Stimulated activated CD4-positive, alpha-beta T cell treated with anti-CD3 and anti-CD28 coated beads, Interleukin-1b, Interleukin-23, amount 100 ng/mL, for 4 hours (primary cell): ENCODE measurements at places on chromosomes 4 and X.

GRCh38 chrX:110002300-110003166 lies at the start of gene TMEM164:
TMEM164 (plus strand) TSS chrX:110003114; CDS start chrX:110003775, 661 bp downstream.
- DNase-seq = peak; percentile 72

GRCh38 chrX:43745938-43746721 lies 90.0 kb downstream of the MAOA start:
- no peak for DNase-seq

DNA sequence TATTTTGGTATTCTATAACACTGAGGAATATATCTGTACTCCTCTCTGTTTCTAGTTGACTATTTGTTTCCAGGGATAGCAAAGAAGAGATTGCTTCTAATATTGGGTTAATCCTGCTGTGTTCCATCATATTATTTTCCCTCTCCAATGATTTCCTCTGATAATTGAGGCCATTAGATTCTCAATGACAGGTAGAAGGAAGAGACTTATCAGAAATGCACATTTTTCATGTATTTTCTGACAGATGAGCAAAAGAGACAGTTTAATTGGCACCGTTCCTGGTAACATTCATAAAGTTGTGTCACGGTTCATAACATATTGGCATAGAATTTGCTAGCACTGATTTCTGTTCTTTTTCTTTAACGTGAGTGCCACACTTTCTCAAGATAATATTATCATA lies 58.2 kb downstream of the NRK start:
- no peak for DNase-seq

GRCh38 chrX:36856849-36857248 lies 151.3 kb upstream of the FAM47C start:
- no peak for DNase-seq

GRCh38 chr4:6957994-6958393 lies 48.4 kb downstream of the TBC1D14 start:
- DNase-seq = no peak

DNA sequence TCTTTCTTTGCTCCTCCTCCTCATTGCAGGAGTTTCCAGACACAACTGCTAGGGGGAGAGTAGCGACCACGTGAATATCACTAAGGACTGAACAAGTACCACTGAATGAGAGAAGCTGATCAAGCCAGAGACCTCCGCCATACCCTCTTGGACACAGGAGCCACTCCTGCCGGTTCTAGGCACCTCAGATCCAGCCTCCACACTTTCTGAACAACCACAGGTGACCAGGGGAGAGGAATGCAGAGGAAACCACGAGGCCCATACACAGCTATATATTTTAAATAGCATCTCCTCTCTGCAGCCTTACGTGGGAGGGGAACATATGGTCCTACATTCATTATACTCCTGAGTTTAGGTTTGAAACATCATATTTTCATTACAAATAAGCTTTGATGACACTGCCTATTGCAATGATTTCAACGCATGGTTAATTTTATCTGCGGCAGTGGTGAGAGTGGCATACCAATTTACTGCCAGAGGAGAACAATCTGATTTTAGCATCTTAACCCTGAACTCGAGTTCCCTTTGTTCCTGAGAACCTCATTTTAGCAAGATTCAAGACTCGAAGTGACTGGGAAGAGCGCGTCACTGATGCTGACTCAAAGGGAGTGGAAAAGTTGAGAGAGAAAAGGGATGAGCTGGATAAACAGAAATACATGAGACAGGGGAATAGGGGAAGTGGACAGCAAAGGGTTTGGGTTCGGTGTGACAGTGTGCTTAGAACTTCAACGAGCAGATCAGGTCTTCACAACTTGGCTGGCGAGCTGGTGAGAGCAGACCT lies 231.7 kb upstream of the PPARGC1A start:
- DNase-seq = no peak

- no peak for DNase-seq
Observed at GRCh38 chr4:110540982-110541451, 65.1 kb downstream of the ENPEP start.

GRCh38 chr4:53840643-53841042 lies 223.8 kb downstream of the CHIC2 start:
- no peak for DNase-seq

DNA sequence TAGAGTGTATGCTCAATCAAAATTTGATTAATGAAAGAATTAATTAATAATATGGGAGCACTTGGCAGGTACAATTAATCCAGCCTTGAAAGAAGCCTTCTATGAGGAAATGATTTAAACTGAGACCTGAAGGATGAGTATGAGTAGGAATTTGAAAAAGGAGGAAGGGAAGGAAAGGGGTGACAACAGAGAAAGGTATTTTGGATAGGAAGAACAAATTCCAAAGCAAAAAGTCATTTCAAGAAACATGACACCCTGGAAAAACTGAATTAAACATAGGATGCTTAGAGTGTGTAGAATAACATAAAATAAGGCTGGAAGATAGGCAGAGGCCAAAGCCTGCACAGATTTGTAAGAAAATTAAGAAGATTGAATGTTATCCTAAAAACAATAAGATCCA lies 29.6 kb downstream of the PHOX2B start:
- no peak for DNase-seq

DNA sequence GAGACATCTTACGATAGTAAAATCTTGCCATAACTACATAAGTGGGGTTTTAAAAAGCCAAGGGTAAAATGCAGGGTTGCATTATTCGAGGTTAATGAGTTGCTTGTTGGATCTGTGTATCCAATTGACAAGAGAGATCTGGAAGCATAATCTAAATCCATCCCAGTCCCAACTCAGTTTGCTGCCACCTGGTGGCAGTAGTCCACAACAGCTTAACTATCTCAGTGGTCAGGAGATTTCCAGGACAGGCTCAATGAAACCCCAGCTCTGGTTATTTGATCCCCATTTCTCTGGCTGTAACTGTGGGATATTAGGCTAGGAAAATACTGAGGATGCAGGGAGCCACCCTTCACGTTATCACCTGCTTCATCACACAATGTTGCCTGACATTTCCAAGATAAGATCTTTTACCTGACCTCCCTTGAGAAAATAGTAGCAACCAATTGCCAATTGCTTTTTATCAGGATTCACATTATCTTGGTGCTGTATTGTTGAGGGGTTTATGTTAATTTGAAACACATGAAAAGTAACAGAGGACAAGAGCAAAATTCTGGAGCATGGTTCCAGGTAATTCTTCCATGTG lies 88.2 kb upstream of the TNIP3 start:
- peak; percentile 45 for DNase-seq

DNA sequence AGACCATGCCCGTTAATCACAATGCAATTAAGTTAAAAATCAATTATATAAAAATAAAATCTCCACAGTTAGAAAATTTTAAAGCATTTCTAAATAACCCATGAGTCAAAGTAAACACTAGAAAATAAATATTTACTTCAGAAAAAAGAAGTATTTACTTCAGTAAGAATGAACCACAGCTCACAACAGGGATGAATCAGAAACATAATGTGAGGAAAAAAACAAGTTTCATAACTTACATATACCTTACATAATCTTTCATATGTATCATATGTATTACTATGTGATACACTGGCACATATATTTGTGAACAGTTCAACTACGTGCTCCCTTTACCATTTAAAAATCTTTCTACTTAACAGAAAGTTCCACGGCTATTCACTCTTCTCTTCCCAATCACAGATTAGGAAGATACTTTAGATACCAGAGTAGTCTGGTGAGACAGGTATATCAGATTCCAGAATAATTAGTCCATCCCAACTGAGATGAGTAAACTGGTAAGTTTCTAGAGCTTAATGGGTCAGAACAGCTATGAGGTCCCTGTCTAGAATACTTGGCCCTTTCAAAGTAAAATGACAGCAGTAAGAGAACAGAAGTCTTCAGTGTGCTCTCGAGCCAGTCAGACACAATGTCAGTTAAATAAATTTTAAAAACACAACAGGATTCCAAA lies 70.3 kb downstream of the SH3RF1 start:
- no peak for DNase-seq

- DNase-seq = peak; percentile 41
Observed at GRCh38 chr4:145956288-145956890, 17.8 kb upstream of the ZNF827 start.

- DNase-seq = no peak
Observed at GRCh38 chr4:40427128-40427527, 92.0 kb downstream of the CHRNA9 start.

GRCh38 chr4:37441231-37442061 lies 196.9 kb downstream of the NWD2 start:
- DNase-seq = no peak

DNA sequence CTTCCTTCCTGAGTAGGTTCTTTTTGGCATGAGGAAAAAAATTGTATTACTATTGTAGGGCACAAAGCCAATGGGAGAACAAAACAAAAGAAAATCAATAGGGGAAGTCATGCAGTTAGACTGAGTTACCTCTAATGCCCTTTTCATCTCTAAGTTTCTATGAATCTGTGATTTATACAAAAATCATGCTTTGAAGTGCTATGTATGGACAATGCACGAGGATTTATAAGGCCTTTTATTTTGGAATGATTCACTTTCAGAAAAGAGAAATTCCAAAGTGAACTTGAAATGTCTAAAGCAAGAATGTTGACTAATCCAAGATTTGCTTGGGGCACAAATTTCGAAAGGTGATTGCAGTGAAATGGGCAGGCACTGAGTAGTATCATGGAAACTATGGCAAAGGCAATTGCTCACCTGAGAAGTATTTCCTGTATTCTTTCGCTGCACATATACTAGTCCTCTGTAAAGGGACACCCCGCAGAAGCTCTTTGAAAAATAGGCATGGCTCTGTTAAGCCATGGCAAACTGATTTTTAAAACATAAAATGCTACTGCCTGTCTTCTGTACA lies 52.8 kb downstream of the ADGRG4 start:
- no peak for DNase-seq

DNA sequence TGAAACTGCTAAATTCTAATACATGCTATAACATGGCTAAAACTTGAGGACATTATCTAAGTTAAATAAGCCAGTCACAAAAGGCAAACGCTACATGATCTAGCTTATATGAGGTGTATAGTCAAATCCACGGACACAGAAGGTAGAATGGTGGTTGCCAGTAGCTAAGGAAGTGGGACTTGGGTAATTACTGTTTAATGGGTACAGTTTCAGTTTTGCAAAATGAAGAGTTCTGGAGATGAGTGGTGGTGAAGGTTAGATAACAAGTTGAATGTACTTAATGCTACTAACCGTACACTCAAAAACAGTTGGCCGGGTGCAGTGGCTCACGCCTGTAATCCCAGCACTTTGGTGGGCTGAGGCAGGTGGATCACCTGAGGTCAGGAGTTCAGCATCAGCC lies 644.5 kb upstream of the DIPK2B start:
- no peak for DNase-seq

- no peak for DNase-seq
Observed at GRCh38 chr4:112142182-112142581, 3.1 kb upstream of the FAM241A start.

DNA sequence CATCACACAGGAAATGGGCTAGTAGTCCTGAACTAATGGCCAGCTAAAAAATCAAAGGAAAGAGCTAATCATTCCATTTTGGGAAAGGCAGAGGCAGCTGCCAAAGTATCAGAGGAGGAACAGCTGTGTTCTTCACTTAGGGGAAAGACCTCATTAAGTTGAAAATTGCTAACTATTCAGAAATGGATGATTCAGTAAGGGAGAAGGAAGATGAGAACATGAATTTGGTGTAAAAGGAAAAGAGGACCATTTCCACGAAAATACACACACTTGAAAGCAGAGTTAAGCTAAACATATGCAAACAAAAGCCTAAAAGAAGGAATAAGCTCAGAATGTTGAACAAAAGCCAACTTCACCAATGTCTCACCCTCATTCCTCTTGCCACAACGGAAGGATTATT lies 90.4 kb downstream of the PCDH19 start:
- no peak for DNase-seq

DNA sequence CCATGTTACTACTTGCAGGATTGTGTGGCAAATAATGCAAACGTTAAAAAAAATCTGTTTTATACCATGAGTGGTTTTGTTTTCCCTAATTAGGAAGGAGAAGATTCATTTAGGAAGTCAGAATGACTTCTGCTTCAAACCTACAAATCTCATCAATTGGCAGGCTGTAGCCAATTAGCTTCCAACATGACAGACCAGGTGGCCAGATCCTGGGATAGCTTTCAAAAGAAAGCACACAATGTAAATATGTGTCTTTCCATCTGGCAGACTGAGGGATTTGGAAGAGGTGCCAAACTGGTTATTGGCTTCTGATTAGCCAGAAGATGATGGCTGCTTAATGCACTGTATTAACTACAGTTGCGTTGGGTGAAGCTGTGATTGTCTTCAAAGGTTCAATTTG lies 432.8 kb downstream of the ANKRD50 start:
- DNase-seq = no peak

GRCh38 chrX:49999087-49999486 lies 76.7 kb downstream of the CLCN5 start:
- no peak for DNase-seq

- no peak for DNase-seq
Observed at GRCh38 chr4:100722133-100722532, 204.3 kb upstream of the EMCN start.

- no peak for DNase-seq
Observed at GRCh38 chr4:87838205-87838604, 5.4 kb downstream of the MEPE start.

- no peak for DNase-seq
Observed at GRCh38 chr4:121479808-121480207, 99.0 kb upstream of the QRFPR start.

DNA sequence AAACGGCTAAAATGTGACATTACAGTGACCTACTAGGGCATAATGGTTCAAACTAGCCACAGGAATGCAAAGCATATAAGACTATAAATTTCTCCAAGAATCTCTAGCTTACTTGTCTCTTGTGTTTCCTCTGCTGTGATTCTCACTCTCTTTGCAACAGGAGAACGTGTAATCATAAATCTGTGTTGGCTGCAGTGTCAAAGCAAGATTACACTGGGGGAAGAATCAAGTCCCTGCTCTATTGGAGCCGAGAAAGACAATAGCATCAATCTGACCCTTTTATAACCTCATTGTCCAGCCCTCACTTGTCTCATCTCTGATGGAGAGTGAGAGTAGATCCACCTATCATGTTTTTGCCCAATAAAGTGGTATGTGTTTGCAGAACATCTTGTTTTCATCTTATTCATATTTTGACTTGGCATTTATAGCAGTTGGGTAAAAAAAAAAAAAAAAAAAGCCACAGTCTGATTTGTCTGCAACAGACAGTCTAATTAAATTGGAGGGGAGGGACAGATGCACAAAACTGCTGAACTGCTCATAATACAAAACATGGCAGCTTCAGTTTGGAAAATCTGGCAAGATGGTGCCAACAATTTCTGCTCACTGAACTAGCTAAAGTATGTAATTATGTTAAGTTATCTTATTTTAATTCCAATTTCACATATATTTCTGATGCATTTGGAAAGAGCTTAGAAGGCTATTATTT lies 165.0 kb upstream of the GABRA2 start:
- no peak for DNase-seq

- peak; percentile 100 for DNase-seq
Observed at GRCh38 chrX:1452516-1453394, at the start of gene ASMTL. ASMTL (minus strand) TSS chrX:1452909; CDS start chrX:1452840, 69 bp downstream.
